Stimulated activated naive CD4-positive, alpha-beta T cell (primary cell): ENCODE measurements at places on chromosomes 12 and 14.
A peak's percentile ranks its signal among the peaks of the same experiment; 100 is the strongest.

DNA sequence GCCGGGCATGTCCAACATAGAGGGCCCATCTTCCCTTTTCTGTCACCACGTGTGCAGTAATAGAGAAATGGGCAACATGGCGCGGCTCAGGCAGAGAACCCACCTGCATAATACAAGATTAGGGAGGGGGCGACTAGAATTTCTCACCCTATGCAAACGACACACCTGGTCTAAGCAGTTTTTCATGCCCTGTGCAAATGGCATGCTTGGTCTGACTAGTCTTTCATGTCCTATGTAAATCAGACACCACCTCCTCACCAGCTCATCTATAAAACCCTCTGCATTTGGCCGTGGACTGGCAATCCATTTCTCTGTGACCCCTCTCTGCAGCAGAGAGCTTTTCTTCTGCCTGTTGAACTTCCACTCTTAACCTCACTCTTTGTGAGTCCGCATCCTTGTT lies 180.2 kb upstream of the PZP start:
- DNase-seq, result no peak

DNA sequence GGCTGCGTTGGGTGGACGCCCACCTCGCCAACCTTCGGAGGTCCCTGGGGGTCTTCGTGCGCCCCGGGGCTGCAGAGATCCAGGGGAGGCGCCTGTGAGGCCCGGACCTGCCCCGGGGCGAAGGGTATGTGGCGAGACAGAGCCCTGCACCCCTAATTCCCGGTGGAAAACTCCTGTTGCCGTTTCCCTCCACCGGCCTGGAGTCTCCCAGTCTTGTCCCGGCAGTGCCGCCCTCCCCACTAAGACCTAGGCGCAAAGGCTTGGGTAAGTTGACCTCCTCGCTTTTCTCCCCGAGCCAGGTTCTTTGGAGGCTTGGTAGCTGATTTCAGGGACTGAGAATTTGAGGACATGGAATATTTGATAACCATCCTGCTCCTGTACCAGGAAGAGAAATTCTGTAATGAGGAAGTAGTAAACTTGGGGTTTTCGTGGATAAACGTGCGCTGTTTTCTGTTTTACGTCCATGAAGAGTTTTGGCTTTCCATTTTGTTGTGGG lies 530 bp downstream of the APAF1 start:
- DNase-seq, result no peak

- DNase-seq, result peak; percentile 41
Observed at GRCh38 chr14:91114079-91115065, 499 bp downstream of the DGLUCY start.

DNA sequence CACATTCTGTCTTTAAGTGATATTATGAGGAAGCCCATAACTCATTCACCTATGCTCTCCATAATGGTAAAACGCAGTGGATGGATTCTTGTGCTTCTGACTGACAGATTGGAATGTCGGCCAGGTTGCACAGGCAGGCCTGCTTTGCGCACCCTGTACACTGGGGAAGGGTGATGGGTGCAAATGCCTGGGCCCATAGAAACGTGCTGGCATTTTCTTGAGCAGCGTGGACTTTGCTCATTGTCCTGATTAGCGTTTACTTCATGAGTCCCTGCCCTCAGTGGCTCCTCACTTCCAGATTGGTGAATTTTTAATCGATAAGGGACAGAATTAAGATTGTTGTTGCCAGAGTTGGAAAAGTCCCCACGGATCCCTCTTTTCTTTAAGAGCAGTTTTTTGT lies 80.9 kb upstream of the TRAF3 start:
- DNase-seq, result no peak

- no peak for DNase-seq
Observed at GRCh38 chr14:84006643-84007155, 1523.2 kb upstream of the FLRT2 start.

- no peak for DNase-seq
Observed at GRCh38 chr14:28661171-28661772, 105.3 kb upstream of the FOXG1 start.

- no peak for DNase-seq
Observed at GRCh38 chr12:80443974-80444666, at the start of gene PTPRQ. TSS of gene PTPRQ (plus strand) at chr12:80444235. CDS start at chr12:80444346, 111 bp downstream.

- no peak for DNase-seq
Observed at GRCh38 chr12:109920261-109920780, 20.2 kb downstream of the TCHP start.

GRCh38 chr12:89279499-89279898 lies 72.8 kb downstream of the DUSP6 start:
- DNase-seq, result no peak
